Mammary epithelial cell (primary cell): ENCODE measurements at places on chromosomes 2 and 18.
A peak's percentile ranks its signal among the peaks of the same experiment; 100 is the strongest.

- DNase-seq: no peak
These were observed 518 bp upstream of the NFU1 start for GRCh38 chr2:69437751-69438154.

DNA sequence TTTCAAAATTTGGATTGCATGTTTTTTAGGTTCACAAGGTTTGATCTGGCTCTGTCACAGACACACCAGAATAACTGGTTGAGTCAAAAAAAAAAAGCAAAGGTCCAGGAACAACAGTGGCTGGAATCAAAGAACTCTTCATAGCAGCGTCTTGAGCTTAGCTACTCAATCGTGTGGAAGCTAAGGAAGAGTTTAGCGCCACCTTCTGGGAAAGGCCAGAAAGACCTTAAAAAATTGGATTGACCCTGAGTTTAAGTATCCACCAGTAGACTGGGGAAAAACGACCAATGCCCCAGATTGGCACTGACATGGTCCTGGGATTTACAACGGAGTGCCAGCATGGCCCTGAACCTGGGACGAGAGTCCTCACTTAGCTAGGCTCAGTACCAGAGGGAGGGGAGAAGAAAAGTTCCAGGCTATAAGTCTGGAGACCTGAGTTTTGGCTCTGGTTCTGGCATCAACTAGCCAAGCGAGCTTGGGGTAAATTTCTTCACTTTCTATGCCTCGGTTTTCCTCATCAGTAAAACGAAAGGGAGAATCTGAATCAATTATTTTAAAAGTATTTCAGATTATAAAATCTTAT is 71.1 kb upstream of the TFCP2L1 start:
- DNase-seq: peak; percentile 57

DNA sequence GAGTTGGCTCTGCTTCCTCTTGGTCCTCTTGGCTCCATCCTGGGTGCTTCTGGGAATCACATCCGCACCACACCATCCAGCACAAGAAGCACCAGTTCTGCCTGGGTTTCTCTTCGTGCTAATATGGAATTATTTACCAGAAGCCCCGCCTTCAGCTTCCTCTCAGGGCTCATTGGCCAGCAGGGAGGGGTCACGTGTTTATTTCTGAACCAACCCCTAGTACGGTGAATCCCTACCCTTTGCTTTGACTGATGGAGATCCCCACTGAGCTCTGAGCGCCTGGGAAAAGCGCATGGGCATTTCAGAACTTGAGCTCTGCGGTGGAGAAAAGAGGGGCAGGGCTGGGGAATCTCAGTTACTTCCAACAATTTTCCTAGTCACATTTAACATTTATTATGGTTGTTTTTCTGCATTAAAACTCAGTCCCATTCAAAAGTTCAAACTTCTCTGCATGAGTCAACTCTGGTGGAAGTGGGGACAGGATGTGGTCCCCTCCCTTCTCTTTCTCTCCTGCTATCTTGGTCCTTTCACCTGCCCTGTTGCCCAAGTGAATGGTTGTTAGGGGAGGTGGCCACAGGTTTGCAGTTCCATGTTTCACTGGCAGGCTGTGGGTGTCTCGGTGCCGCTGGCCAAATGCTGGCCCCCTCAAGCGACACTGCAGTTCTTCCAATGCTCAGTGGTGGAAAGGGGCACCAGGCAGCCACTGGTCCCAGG is 76.4 kb upstream of the TTC39C start:
- no peak for DNase-seq

DNA sequence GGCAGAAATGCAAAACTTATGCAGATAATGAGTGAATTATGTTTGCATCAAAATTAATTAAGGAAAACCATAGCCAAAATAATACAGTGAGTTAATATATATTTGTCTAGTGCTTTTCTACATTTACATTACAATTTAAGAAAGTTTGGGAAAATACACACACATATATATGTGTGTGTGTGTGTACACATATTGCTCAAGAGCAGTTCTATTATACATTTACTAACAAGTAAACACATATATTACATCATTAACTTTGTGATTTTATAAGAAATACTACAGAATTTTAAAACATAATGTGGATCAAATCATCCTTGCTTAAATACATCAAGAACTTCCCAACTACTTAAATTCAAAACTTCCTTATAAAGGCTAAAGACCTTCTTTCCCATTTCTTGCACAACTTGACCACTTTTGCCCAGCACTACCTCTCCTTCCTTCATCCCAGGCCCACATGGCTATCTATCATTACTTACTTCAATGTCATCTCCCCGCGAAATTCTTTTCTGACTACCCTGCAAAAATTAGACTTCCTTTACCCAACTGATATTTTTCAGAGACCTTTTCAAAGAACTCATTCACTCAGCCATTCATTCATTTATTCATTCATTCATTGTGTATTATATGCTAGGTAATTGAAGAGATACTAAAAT is 68.4 kb downstream of the COL5A2 start:
- DNase-seq: no peak

DNA sequence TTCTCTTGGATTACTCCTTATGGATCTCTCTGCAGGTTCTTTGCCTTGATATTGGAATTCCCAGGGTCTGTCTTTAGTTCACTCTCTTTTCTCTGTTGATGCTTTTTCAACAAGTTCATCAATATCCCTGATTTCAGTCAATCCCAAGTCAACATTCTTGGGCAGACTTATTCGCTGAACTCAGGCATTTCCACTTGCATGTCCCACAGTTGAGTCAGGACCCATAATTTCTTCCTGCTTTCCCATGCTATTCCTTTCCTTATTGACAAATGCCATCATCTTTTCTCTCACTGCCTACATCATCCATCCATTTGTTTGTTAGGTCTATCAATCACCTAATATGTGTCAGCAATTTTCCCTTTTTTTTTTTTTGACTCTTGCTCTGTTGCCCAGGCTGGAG is 11.6 kb downstream of the GPD2 start:
- no peak for DNase-seq

DNA sequence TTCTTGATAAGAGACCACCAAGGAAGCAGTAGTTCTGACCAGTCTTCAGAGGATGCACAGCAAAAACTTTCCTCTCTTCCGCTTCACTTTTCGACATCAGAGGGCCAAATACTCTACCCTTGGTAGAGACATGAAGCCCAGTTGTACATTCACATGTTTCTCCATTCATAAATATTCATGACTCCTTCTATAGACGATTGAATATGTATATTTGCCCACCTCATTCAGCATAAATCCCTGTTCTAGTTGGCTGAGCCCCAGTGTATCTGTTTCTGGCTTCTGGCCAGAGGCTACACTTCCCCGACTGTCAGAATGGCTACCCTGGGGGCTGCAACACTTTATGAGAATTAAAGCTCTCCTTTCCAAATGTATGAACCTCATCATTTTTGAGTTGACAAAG is 258.5 kb downstream of the ASXL3 start:
- no peak for DNase-seq

DNA sequence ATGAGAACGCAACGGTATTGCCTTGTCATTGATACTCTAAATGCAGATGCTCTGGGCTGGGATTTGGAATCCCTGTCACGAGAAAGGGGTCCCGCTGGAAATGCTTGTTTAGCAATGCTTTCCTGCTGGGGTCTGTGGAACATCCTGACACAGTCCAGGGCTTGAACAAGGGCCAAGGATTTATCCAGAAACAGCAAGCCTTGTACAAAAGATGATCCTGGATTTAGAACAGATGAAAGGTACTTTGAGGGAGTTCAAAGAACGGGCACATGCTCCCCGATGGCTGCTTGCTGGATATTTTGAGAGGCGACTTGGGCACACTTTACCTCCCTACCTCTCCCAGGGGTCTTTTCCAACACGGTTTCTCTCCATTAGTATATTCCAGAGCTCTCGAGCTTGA is 108.1 kb upstream of the CELF4 start:
- no peak for DNase-seq

DNA sequence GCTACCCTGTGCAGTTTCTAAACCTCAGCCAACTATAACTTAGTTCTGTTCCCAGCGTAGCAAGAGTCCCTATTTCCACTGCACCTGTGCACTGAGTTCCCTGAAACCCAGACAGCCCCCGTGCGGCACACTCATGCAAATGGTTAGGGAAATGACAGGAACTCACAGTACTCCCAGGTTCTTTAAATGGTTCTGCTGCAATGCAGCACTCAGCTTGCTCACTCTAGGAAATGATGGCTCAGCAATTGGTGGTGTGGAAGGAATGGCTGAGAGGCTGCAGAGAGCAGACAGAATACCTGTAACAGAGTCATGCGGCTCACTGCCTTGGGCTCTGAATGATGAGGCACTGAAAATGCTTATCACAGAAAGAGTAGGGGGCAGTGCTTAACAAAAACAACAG is 143.0 kb downstream of the RAD51AP2 start:
- peak; percentile 1 for DNase-seq

DNA sequence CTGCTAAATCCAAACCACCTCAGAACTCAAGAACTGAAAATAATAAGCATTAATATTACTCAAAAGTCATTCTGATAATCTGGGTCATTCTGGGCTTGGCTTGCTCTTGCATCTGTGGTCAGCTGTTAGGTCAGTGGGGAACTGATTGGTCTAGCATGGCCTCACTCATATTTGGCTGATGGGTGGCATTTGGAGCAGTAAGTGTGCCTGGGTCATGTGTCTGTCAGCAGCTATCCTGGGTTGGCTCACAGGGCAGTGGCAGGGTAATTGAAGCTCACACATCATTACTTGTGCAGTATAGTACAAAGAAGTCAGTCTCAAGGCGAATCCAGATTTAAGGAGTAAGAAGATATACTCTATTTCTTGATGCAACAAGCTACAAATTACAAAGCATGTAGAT is 9.6 kb downstream of the RPL37A start:
- no peak for DNase-seq

DNA sequence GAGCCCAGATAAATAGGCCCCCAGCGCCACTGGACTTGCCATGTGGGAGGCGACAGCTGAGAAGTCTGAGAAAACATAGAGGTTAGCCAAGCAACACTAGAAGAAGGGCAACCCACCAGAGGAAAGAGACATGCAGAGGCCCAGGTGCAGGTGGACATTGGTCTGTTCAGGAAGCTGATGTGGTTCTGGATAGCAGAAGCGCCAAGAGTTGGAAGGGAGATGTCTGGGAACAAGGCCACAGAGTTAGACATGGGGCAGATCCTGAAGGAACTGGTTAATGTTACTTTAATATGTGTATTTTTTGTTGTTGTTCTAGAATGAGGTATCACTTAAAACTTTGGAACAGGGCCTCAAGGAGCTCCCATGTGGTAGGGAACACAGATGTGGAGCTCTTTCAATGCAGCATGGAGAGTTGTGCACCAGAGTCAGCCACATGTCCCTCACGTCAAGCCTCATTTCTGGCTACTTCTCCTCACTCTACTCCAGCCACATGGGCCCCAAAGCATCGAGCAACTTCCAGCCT is 62.2 kb upstream of the PKDCC start:
- DNase-seq: no peak

GRCh38 chr2:38966678-38967077 is 77.0 kb downstream of the ARHGEF33 start:
- no peak for DNase-seq

GRCh38 chr2:43399098-43399497 is 172.7 kb upstream of the ZFP36L2 start:
- DNase-seq: no peak

- no peak for DNase-seq
These were observed 25.7 kb downstream of the TMEM177 start for GRCh38 chr2:119704670-119705120.

- DNase-seq: no peak
These were observed 126.7 kb downstream of the PRKCE start for GRCh38 chr2:45777996-45778719.

DNA sequence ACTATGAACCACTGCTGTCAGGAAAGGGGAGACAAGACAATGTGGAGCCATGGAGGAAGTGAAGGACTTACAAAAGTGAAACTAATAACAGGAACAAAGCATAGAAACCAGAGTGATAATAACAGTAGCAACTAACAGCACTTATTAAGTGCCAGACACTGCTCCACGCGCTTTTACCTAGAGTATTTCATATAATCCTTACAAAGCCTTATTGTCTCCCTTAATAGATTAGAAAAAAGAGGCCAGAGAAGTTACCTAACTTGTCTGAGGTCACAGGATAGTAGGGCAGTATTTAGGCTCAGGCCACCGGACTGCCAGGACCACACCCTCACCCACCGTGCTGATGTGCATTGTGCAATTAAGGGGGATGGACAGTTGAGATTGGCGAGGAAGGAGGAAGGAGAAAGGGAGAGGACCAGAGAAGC is 98.6 kb upstream of the NFU1 start:
- no peak for DNase-seq

GRCh38 chr2:88818381-88818780 is 126.9 kb downstream of the RPIA start:
- peak; percentile 45 for DNase-seq

- no peak for DNase-seq
These were observed 13.6 kb upstream of the RTN4 start for GRCh38 chr2:55063713-55064323.

- DNase-seq: no peak
These were observed 80.8 kb upstream of the BZW1 start for GRCh38 chr2:200730960-200731359.

DNA sequence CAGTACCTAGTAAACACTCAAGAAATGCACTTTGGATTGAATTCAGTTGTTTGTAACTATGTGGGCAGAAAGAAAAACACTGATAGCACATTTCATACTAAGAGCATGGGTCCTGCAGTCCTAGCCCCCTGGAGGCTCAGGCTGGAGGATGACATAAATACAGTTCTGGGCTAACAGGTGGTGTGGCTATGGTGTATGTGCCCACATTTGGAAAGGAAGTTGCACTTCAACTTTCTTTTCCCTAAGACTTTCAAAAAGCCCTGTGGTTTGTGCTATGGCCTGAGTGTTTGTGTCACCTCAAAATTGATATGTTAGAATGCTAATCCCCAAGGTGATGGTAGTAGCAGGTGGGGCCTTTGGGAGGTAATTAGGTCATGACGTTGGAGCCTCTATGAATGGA is 218.2 kb downstream of the CDCA7 start:
- no peak for DNase-seq

- DNase-seq: no peak
These were observed 317.3 kb downstream of the CELF4 start for GRCh38 chr18:37248281-37248680.

DNA sequence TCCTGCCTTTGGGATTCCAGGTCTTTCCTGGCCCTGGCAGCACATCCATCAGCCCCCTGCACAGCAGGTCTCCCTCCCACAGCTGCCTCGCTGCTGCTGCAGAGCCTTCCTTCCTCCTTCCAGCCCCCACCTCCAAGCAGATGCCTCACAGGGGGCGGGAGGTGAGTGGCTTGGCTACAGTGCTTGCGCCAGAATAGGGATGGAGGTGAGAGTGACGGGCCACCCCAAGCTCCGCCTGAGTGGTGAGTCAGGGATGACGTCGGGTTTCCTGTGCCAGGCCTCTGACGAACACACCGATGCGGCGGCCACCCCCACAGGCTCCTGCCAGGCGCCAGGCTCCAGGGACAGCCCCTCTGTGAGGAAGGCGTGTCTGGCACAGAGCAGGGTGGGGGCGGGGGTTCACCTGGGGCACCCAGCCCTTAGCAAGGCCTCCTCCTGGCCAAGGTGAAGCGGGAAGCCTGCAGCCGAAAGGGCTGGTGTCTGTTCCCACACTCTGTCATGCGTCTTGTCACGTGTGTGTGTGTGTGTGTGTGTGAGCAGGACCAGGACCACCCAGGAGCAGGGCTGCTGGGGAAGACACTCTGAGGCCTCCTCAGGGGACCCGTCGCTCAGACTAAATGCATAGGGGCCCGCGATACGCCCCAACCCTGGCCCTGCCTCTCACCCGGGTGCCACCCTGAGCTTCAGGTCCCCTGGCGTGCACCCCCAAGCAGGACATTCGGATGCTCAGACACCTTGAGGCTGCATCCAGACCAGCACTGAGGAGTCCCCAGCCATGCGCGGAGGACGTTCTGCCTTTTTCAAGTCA is 3.4 kb upstream of the DUSP2 start:
- DNase-seq: peak; percentile 79

- DNase-seq: no peak
These were observed 43.2 kb upstream of the SALL3 start for GRCh38 chr18:78936251-78937005.
